Aorta (tissue), 5 donors: ENCODE measurements at places on chromosomes 12 and 14. TPM values are rescaled to one million over a fixed set of nuclear protein-coding genes. Genes with fewer than 3 reads are reported as not detected.

- H3K27ac ChIP-seq, result no peak overlapping the region
- no peak for DNase-seq
- no peak overlapping the region for H3K4me3 ChIP-seq
- no peaks in the 10 kb centered on the region for H3K36me3 ChIP-seq
- H3K4me1 ChIP-seq, result no peaks in the 10 kb centered on the region
- no peaks in the 10 kb centered on the region for H3K27me3 ChIP-seq
These were observed 276.3 kb upstream of the FAR2 start for GRCh38 chr12:28872654-28873268.

GRCh38 chr12:93591137-93591868 lies 18.8 kb downstream of the SOCS2 start:
- peak; percentile 90 for DNase-seq
- H3K27ac ChIP-seq, result peak overlapping the region; percentile 79
- H3K4me3 ChIP-seq, result peak overlapping the region; percentile 54
- no peaks in the 10 kb centered on the region for H3K27me3 ChIP-seq
- peaks cover 3% of the 10 kb centered on the region for H3K4me1 ChIP-seq

DNA sequence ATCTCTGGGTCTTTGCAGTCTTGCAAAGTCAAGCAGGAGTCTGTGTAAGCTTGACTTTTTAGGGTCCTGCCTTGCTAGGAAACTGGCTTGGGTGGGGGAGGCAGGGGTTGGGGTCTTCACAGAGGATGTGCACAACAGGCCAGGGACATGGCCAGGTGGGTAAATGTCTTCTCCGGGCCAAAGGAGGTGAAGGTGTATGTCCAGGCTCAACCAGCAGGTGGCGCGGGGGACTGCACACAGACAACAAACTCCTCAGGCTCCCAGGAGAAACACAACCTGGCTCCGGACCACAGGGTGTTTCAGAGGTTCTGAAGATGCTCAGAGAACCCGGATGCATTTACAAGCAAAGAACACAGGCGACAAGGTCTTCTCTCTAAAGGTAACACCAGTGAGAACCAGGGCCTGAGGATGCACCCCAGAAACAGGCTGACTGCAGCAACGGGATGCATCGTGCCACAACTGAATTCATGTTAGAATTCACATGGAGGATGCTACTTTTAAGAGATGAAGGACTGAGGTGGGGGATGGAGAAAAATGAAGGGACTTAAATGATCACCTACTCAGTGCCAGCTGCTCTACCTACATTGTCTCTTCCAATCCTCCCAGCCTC lies 56.0 kb downstream of the PLEKHG3 start:
- H3K27ac ChIP-seq, result no peak overlapping the region
- no peaks in the 10 kb centered on the region for H3K36me3 ChIP-seq
- H3K27me3 ChIP-seq, result no peaks in the 10 kb centered on the region
- H3K4me3 ChIP-seq, result no peak overlapping the region

- no peaks in the 10 kb centered on the region for H3K4me1 ChIP-seq
- DNase-seq, result no peak
- H3K27ac ChIP-seq, result no peak overlapping the region
These were observed 197.8 kb downstream of the PTPRO start for GRCh38 chr12:15520083-15520482.

DNA sequence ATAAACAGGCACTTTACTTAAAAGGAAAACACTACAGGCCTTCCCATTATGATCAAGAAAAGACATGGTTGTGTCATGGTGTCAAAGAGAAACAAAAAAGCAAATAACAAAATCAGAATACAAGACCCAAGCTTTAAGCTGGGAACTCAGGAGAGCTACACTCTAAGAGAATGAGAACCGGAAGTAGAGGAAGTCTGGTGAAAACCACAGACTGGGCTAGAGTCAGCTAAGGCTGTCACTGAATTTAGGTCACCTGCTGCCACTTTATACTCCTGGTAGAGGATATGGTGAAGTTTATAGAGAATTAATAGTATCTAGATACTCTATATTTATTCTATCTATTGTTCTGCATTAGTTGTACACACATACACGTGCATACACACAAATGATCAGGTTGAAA lies 971.7 kb downstream of the FLRT2 start:
- H3K4me3 ChIP-seq, result no peak overlapping the region
- no peaks in the 10 kb centered on the region for H3K4me1 ChIP-seq
- H3K27me3 ChIP-seq, result no peaks in the 10 kb centered on the region
- no peak for DNase-seq
- no peak overlapping the region for H3K27ac ChIP-seq

DNA sequence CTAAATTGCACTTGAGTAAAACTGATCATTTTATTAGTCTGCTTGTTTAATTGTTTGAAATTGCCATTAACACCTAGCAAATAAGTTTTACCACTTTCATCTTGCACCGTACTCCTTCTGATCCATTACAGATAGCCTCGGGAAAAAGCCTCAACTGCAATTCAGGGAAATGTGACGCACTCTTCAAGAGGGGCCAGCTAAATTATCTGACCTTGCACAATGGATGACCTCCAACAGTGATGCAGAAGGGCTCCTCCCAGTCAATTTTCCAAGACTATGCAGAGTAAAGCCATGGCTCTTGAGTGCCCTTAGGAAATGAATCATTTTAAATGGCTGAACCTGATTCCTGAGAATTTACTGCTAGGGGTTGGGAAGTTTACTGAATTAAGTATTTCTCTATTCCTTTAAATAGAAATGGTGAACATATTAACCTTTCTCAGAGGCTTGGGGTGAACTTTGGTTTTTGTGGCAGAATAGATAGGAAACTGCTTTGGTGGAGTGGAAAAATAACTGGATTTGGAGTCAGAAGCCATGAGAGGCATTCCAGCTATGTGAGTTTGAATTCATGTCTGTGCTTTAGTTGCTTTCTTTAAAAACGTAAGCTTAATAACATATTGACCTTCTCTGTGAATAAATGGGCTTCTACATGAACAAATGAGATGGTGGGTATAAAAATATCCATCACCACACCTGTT lies 64.8 kb upstream of the OVCH1 start:
- peaks cover 6% of the 10 kb centered on the region for H3K4me1 ChIP-seq
- no peaks in the 10 kb centered on the region for H3K36me3 ChIP-seq
- DNase-seq, result no peak
- no peak overlapping the region for H3K4me3 ChIP-seq

Gene RND1
- total RNA-seq, result 3.7 TPM
